ENCODE measurements at places on chromosomes 5 and 9.

DNA sequence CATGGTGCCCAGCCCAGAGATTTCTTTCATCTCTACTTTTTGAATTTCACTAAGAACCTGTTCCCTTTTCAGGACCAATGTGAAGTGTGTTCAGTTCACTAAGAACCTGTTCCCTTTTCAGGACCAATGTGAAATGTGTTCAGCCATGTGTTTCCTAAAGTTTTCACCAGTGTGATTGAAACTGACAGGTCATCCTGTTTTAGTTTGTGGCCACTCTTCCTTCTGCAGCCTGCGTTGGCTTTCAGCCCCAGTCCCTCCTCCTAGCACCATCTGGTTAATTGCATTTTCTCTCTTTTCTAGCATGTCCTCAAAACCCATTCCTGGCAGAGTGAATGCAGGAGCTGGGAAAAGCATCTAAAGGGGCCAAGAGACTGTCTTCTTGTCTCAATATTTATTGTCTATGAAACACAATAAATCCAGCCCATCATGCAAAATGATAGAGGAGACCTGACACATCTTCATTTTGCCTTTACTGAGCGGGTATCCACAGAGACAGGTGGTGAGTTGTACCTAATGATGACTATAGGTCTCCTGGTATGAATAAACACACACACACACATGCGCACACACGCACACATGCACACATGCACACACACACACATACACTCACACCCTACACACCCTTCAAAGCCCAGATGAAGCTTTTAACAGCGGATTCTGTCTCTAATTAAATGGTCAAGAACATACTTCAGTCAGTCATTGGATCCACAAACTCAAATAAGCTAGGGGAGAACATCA lies 6.1 kb upstream of the PANK3 start:
- no peak for DNase-seq

GRCh38 chr9:13274886-13275641 lies 4.4 kb downstream of the MPDZ start:
- DNase-seq = peak; percentile 24

GRCh38 chr5:150428106-150428876 lies 15.6 kb upstream of the CD74 start:
- no peak for DNase-seq

GRCh38 chr5:41186143-41186542 lies 27.2 kb downstream of the C6 start:
- DNase-seq = no peak

DNA sequence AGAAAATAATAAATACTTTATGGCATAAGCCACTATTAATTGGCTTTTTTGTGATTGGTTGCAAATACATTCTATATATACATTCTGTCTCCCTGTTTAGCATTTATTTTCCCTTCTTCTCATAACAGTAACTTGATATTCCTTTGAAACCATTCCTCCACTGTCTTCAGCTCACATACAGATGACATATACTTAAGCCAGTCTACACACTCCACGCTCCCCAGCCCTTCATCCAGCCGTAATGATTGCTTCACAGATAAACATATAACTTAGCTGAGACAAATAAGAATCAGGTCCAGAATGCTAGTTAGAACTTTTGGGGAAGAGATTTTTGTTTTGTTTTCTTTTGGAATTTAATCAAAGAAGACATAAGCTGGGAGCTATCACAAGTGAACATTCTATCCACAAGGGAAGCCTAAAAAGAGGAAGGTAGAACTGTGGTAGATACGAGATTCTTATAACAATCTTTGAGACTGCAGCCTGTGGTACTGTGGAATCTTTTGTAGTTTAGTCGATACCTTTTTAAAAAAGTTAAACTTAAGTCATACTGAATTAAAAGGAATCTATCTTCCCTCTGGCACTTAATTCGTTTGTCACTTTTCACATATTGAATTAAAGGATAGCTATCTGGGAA lies 365.1 kb upstream of the PRR16 start:
- no peak for DNase-seq

- no peak for DNase-seq
Observed at GRCh38 chr5:57434227-57434640, 48.4 kb downstream of the ACTBL2 start.

DNA sequence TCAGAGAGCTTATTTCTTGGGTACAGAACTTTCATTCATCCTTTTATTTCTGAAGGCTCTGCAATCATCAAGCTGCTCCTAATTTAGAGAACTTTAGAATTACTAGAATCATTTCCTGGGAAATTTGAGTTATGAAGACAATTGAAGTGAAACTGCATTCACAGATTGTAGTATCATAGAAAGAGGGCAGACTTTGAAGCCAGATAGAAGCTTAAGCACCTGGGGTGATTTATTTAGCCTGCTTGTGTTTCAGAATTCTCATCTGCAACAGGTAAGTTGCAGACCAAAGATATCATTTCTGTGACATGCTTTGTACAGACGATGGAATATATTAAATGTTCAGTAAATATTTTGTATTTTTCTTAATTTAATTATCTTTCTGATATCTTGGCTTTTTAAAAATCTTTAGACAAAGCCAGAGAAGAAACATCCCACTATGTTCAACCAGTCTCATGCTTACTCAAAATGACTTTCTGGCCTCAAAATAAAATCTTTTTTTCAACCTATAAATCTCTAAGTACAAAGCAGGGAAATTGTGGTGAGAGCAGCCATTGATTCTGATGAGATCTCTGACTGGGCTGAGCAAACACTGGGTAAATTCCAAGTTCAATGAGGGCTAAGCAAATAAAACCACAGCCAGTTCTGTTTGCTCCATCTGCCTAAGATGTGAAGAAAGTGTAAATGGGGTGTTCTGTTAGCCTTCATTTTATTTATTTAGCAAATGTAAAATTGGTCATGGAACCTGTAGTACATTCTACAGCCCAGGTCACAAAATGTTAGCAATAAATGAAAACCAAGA lies 264.7 kb upstream of the CCNG1 start:
- DNase-seq = no peak

GRCh38 chr9:38687389-38687842 lies 32.5 kb downstream of the FAM240B start:
- DNase-seq = no peak

GRCh38 chr5:130555429-130555828 lies 609.6 kb downstream of the HINT1 start:
- DNase-seq = no peak

DNA sequence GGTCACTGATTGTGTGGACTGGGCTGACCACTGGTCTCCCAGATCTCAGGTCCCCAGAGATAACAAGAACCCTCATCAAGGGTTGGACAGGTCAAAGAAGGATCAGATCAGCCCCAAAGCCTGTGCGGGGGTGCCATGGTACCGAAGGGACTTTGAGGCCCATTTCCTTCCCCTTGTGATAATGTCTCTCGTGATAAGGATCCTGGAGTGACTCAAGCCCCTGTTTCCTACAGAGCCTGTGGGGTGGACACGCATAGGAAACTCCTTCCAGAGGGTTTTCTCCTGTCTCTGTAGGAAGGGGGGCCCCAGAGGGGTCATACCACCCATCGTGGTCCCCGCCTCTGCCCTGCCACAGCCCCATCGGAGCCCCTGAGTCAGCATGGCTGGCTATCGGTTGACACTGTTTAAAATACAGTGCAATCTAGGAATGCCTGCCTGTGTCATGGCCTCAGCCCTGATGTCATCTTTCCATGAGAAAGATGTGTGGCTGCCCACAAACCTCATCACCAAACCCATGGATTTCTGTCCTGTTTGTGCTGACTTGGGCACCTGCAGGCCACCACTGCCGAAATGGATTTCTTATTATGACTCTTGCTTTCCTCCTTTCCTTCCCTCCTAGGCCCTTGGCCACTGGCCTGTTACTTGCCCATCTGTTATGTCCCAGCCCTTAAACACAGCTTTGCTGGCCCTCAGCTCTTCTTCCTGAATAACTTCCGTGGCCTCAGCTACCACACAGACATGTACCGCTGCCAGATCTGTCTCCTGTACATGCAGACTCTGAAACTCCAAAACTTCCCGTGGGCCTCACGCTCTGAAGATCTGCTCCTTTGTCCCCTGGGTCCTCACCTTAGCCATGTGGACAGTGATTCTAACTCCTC lies 2.9 kb upstream of the CSF2 start:
- DNase-seq = no peak

DNA sequence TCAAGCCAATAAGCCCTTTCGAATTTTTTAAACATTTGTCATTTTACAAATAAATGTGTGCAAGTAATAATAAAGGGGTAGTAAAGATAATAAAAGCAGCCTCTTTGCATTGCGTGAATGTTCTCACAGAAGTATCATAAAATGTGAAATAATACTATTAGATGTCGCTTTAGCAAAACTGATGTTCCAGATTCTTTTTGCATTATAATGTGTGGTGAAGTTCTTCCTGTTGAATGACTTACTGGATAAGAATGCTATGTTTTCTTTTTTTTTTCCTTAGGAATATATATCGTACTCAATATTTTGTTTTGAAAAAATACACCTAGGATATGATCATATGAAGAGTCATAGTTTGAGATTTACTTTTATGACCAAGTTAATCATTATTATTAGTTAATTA lies 85.2 kb upstream of the CDH12 start:
- no peak for DNase-seq

DNA sequence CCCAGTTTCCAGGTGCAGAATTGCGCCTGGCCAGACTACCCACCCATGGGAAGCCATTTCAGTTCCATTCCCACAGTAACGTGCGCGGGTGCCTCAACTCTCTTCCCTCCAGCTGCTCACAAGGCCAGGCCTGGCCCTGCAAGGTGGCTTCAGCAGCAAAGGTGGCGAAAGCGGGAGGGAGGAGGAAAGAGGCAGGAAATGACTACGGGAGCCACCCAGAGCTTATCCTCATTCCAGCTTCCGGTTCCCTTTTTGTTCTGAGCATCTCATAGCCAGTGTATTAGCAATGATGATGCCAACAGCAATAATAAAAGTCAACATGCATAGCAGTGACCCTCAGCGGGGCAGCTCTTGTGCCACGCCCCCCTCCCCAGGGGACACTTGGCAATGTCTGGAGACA lies 101.5 kb upstream of the BOD1 start:
- no peak for DNase-seq

DNA sequence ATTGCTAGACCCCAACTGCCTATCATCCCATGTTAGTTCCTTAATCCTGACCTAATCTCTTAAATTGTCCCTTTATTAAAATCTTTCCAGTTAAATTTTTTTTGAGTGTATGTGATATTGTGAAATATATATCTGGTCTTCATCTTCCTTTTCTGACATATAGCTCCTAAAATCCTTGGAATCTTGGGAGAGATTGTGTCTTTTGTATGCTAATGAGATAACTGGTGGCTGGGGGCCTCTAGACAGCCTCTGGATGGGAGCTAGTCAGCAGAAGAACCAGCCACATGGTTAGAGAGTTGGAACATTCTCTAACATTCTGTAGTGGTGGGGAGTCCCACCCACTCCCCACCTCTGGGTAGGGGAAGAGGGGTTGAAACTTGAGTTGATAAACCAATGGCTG lies 3.7 kb upstream of the CCL19 start:
- no peak for DNase-seq

DNA sequence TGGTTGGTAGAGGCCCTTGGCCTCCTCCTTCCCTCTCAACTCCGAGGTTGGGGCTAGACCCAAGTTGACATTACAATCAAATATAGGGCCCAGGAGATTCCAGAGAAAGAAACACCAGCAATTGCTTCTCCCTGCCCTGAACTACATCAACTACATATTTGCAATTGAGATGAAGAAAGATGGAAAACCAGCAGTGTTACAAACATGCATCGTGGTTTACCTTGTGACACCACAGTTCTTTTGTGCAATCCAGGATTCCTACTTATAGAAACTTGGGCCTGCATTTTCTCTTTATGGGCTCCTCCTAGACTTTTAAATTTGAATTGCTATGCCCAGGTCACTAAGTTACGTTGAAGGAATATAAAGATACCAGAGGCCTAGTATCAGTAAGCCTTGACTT lies 126.7 kb downstream of the DCP2 start:
- no peak for DNase-seq

DNA sequence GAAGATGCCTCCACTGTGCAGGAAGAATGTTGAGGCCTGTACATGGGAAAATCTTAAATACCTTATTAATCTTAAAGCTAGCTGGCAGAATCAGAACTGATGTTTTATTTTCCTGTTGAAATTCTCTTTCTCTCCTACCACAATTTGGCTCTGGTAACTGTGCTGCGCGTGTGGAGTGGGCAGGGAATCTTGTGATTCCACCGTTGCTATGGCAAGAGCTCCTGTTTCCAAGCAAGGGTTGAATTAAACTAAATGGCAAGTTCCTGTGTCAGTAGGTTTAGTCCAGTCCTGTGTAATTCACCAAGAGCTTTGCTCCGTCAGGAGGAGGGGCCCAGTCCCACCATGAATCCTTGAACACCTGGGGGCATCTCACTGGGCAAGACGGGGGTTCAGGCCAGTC lies 36.4 kb downstream of the NXNL2 start:
- DNase-seq = no peak

- no peak for DNase-seq
Observed at GRCh38 chr9:113129884-113130283, 20.9 kb upstream of the SLC31A2 start.

GRCh38 chr9:100011062-100011681 lies 87.6 kb downstream of the ERP44 start:
- DNase-seq = peak; percentile 23

- DNase-seq = no peak
Observed at GRCh38 chr5:32538031-32538547, 47.3 kb upstream of the SUB1 start.

GRCh38 chr5:173204185-173204979 lies 30.6 kb downstream of the NKX2-5 start:
- peak; percentile 15 for DNase-seq

GRCh38 chr9:131436376-131436775 lies 42.5 kb downstream of the PRRC2B start:
- DNase-seq = no peak

- DNase-seq = no peak
Observed at GRCh38 chr9:127183814-127184582, 61.6 kb upstream of the ANGPTL2 start.

DNA sequence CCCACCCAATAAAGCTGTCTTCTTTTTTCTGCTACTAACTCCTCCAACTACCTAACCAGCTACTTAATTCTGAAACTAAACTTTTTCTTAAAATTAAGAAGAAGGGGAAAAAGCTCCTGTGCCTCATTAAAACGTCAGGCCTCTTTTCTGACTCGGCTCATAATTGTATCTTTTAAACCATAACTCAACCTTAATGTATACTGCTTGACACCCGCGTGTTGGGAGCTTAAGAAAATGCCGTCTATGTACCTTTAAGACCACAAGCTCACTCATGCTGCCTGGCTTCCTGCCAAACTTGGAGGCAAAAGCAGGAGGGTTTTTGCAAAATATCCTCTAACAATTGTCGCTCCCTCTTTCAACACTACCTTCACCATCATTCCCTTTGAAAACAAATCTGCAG lies 5.0 kb downstream of the EBF1 start:
- DNase-seq = peak; percentile 69

DNA sequence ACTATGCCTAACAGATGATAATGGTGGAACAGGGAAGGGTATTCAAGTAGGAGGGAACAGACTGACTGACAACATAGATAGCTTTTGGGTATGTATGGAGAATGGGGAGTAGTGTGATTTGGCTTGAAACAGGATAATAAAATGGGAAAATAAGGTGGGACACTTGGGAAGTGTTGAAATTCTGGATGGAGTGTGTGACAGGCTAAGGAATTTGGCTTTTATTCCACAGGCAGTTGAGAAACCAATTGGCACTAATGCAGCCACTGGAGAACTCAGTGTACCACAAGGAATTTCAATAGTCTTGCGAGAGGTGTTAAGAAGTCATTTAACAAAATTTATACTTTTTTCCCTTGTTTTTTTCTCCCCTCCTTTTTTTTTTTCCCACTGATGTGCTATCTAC lies 153.5 kb upstream of the ELAVL2 start:
- DNase-seq = no peak
